ENCODE measurements at places on chromosomes 11 and 22.

- DNase-seq: no peak
Observed at GRCh38 chr22:49738566-49738965, 89.1 kb downstream of the BRD1 start.

DNA sequence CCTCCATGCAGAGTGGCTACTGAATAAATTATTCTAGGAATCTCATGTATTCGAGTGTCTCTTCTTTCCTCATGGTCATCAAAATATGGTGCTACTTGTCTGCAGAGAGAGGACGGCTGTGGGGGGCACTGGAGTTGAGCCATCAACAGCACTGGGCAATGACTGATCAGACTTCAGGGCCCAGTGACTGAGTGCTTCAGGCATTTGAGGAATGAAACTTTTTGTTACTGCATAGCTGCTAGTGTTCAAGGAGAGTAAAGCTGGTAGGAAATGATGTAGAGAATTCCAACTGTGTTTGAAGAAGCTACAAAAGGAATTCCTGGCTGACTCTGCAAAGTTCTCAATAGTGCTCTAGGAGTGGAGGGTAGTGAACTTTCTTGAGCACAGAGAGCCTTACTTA, 277.7 kb downstream of the CADM1 start:
- DNase-seq: no peak

GRCh38 chr22:19242699-19243098, 48.8 kb downstream of the CLTCL1 start:
- DNase-seq: no peak

DNA sequence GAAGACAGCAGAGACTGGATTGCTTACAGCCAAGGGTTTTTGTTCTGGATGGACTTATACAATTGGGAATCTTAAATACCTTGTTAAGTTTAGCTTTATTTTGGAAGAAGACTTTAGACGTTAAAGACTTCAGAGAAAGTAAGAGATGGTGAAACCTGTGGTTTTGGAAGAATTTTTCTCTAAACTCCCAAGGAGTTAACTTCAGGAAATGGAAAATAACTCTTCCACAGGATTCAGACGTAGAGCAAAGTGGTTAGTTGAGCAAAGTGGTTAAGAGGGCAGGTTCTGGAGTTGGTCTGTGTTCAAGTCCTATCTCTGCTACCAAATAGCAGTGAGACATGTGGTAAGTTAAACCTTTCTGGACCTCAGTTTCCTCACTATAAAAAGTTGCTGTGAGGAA, 12.8 kb downstream of the PITPNB start:
- no peak for DNase-seq

DNA sequence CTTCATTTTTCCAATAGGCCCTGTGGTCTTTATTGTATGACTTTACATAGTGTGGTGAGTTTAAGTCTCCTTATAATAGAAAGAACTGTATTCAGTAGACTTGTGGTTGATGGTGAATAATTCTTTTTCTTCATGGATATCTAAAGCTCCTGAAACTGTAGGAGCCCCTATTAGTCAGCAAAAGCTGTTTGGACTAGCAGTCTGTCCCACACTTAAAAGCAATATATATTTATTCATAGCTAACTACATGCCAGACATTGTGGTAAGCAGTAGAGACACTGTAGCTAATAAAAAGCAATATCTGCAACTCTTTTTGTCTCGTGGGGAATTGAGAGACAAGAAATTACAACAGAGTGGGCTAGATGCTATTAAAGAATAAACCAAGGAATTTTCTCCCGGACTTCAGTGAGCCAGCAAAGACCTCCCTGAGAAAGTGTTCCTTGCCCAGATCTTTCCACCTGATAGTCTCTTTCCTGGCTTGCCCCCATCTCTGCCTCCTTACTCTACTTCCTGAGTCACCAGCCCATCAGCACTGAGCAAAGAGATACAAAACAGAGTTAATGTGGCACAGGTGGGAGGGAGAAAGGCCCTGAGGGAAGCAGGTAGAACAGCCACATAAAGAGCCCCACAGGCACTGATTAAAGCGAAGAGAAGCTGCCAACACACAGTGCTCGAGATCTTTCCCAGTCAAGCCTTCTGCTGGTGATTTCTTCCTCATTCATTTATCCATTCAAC, 1.4 kb upstream of the OR52W1 start:
- DNase-seq: no peak

All from stimulated activated CD8-positive, alpha-beta memory T cell treated with anti-CD3 and anti-CD28 coated beads, Interleukin-7, amount 100 ng/mL, for 48 hours (primary cell).